AG04450 (cell line): ENCODE measurements at places on chromosomes 13 and 19.

GRCh38 chr13:97413694-97414093 is 20.3 kb upstream of the RAP2A start:
- no peak for DNase-seq

DNA sequence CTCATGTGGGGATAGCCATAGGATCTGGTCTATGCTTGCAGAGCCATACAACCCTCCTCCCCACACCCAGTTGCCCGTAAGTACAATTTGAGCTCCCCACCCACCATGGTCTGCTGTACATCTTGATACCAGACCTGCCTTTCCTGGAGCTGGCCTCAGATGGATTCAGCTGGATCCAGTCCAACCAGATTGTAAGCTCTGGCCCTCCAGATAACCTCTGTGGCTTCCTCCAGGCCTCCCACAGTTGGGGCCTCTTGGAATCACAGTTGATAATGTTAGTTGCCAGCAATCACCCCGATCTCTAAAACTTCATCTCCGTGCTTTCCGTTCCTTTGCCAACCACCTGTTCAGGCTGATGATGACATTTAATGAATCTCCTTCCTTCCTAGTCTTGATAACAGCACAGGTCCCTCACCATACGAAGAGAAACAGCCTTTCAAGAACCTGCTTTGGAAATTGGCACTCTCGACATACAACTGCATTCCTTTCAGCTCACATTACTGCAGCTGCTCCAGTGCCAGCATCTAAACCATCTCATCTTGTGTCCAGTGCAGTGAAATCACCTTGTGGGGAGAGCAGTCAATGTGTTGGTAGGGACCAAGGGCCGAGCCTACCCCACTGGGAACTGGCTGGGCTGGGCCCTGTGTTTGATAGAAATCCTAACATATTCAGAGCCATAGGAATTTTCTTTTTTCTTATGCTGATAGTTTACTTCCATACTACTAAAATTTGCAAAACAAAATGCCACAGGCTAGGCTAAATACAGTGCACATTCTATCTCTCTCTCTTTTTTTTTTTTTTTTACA is 15.1 kb upstream of the FOXO1 start:
- DNase-seq = no peak

- no peak for DNase-seq
These were observed 29.5 kb downstream of the ENOX1 start for GRCh38 chr13:43757266-43757665.

DNA sequence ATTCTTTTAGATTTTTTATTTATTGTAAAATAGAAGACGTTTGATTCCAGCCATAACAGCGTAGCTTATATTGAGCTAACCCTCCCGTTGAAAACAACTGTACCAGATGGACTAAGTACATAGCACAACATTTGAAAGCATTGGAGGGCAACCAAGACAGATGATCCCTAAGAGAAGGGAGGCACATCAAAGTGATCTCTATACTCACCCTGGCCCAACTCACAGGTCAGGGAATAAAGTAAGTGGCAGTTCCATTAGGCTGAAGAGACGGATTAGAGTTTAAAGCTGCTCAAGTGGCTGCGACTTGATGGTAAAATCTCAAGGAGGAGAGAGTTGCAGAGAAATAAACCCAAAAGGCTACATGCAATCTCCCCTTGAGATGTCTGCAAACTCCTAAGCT is 65.1 kb upstream of the ITM2B start:
- DNase-seq = no peak
